Naive thymus-derived CD4-positive, alpha-beta T cell (primary cell): ENCODE measurements at places on chromosomes 1 and 21. TPM values are rescaled to one million over a fixed set of nuclear protein-coding genes. Genes with fewer than 3 reads are reported as not detected.

SLC5A9 gene
- total RNA-seq: not detected in 2 replicates

LCA5L gene
- total RNA-seq: not detected

SASS6 gene
- total RNA-seq: 5.6 TPM

CELA2A gene
- not detected for total RNA-seq

- no peak overlapping the region for H3K27ac ChIP-seq
- H3K4me3 ChIP-seq: no peak overlapping the region
- no peaks in the 10 kb centered on the region for H3K36me3 ChIP-seq
- DNase-seq: no peak
Observed at GRCh38 chr1:110384581-110385321, 6.1 kb downstream of the SLC16A4 start.

DNA sequence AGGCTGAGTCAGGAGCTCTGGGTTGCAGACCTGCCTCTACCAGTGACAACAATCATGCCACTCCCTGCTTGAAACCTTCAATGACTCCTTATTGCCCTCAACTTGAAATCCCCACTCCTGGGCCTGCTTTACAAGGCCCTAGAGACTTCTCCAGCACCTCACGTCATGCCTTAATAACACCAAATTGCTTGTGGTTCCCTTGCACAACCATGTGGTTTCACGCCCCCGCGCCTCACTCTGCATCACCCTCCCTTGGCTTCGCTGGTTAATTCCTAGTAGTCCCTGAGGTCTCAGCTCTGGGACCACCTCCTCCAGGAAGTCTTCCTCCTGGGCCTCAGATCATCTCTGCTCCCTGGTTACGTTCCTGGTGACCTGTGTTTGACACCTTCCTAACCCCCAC is 33.0 kb downstream of the EPHA2 start:
- no peaks in the 10 kb centered on the region for H3K36me3 ChIP-seq
- no peak overlapping the region for H3K4me3 ChIP-seq
- H3K27ac ChIP-seq: no peak overlapping the region
- no peak for DNase-seq
- no peaks in the 10 kb centered on the region for H3K27me3 ChIP-seq

DNA sequence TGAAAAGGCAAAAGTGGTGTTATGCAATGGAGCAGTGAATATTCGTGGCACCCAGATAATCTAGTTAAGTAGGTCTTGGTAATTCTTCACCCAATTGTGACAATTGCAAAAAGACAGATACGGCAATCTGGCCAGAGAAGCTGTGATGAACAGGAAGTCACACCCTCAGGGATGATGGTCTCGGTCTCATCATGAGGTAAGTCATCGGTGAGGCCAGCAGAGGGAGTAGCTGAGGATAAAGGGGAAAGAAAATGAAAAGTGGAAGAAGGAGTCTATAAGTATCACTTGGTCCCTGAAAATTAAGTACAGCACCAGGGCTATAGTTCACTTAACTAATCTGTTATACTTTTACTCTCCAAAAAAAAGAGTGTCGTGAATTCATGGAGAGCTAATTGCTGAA is 258.8 kb upstream of the NCAM2 start:
- no peak overlapping the region for H3K4me3 ChIP-seq
- no peak for DNase-seq
- H3K4me1 ChIP-seq: no peaks in the 10 kb centered on the region
- H3K27me3 ChIP-seq: no peaks in the 10 kb centered on the region
